Tongue (tissue), 3 donors: ENCODE measurements at places on chromosomes 7 and 10.

GRCh38 chr7:149633976-149634945 lies 136.7 kb upstream of the ZNF746 start:
- no peak for DNase-seq

- DNase-seq = peak; percentile 28
Measured at GRCh38 chr10:95509251-95509650, 51.9 kb downstream of the SORBS1 start.

GRCh38 chr7:507623-508300 lies 11.9 kb downstream of the PDGFA start:
- no peak for DNase-seq

DNA sequence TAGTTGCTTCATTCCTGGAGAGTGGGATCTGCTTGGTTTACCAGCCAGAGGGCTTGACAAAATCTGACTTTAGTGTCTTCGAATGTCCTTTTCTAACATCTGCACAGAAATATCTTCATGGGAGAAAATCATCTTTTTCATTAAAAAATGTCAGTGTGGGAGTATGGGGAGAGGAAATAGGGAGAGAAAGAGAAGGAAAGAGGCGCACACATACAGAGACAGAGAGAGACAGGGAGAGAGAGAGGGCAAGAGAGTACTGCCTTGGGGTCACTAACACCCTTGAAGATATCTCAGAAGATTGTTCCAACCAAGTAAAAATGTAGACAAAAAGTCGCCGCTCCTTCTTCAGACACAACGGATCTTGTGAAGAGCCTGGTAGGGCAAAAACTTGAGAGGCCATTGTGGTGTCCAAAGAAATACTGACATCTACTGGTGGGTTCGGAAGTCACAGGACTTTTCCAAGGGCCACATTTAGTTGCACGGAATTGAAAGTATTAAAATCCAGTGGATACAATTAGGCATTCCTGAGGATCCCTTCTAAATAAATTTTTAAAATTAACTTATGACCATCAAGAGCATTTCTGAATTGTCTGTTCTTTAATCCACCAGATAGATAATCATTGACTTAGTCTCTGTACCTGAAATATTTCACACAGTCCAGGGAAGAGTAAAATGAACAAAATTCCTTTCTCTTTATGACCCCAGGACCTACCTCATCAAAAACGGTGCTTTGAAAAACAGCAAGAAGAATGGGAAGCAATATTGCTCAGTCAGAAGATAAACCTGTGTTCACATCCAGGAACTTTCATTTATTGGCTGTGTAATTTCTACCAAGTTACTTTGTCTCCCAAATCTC lies 29.7 kb downstream of the VIM start:
- DNase-seq = peak; percentile 89

- DNase-seq = no peak
Measured at GRCh38 chr7:143354965-143355364, 7.5 kb downstream of the FAM131B start.

DNA sequence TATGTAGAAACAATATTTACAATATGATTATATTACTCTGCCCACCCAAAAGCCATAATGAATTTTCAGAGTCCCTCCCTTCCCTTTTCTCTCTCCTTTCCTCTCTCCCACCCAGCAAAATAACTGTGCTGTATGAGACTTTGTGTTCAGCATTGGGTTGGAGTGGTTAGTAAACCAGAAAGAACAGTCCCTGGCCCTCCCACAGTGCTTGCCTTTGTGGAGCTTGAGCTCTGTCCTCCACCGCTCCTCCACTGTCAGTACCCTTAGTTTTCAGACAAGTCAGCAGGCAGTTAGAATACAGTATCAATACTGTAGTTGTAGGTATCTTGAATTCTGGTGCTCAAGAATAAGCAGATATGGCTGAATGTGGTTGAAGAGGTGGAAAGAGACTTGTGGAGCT lies 92.7 kb downstream of the CDK14 start:
- no peak for DNase-seq

GRCh38 chr10:116690356-116691322 lies 51.7 kb downstream of the HSPA12A start:
- DNase-seq = peak; percentile 79

- no peak for DNase-seq
Measured at GRCh38 chr7:133054162-133054840, 27.6 kb downstream of the CHCHD3 start.

GRCh38 chr10:122280156-122280555 lies 9.1 kb downstream of the BTBD16 start:
- DNase-seq = no peak

DNA sequence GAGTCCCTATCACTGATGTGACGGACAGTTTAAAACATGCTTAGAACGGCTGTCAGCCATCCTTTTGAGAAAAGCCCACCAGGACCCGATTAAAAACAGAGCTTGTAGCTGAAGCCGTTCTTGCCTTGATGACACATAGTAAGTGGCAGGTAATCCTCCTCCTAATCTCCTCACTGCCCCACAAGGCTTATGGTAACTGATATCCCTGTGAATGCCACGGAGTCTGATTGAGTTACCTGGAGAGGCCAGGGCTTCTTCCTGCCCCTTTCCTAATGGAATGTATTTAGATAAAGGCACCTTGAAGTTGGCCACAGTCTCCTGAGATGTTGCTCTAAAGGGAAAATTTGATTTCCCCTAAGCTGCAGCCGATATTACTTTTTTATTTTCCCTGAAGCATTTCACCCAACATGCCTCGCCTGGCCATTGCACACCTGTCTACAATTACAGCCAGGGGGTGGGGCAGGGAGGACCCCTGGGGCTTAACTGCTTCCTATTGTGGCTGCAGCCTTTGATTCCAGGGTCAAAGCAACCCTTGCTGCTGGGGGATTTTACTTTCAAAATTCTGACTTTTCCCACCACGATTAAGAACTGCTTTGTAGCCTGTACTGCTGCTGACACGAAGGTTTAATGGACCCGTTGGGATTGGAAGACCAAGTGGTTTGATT lies 169.0 kb upstream of the GPR26 start:
- DNase-seq = no peak

DNA sequence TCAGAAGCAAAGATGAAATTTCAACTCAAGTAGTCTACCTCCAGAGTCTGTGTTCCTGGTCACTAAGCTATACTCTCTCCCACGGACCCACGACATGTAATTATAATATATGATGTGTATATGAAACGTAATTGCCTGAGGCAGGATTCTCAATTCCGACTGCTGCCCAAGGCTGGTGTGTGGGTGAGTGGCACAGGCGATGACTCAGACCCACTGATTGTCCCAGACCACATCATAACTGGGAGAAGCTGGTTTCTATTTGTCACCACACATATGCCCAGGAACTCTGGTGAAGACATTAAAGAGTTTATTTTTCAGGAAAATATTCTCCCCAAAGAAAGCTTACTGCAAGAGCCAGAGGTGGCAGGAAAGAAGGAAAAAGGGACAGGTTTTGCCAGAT lies 219.3 kb downstream of the JAZF1 start:
- no peak for DNase-seq

- DNase-seq = no peak
Measured at GRCh38 chr10:52357971-52358370, 43.9 kb downstream of the DKK1 start.

DNA sequence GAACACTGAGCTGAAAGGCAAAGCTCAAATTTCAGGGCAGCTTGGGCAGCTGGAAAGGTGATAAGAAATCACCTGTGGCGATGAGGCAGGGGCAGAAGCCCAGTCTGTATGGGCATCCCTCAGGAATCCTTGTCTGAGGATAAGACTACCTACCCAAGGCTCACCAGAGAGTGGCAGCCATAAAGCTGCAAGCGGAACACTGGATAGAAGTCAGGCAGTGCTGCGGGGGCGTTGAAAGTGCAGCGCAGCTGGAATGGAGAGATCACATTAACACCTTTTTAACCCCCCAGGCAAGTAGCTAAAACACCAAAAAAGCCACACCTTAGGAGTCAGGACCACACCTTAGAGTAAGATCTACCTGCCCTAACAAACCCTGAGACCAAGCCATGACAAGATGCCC lies 38.2 kb downstream of the ABCB5 start:
- no peak for DNase-seq

DNA sequence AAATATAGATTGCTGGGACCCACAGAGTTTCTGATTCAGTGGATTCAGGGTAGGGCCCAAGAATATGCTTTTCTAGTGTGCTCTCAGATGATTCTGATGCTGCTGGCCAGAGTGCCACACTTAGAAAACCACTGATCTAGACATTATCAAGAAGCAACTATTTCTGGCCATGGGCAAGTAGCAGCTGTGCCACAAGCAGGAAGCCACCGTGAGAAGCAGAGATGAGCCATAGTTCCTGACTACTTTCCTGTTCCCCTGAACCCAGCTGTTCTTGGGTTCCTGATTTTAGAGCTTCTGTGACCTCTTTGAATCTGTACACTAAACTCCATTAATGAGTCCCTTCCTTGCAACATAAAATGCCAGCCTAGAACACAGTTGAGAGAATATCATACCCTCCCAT lies 38.1 kb upstream of the PIK3AP1 start:
- DNase-seq = no peak

DNA sequence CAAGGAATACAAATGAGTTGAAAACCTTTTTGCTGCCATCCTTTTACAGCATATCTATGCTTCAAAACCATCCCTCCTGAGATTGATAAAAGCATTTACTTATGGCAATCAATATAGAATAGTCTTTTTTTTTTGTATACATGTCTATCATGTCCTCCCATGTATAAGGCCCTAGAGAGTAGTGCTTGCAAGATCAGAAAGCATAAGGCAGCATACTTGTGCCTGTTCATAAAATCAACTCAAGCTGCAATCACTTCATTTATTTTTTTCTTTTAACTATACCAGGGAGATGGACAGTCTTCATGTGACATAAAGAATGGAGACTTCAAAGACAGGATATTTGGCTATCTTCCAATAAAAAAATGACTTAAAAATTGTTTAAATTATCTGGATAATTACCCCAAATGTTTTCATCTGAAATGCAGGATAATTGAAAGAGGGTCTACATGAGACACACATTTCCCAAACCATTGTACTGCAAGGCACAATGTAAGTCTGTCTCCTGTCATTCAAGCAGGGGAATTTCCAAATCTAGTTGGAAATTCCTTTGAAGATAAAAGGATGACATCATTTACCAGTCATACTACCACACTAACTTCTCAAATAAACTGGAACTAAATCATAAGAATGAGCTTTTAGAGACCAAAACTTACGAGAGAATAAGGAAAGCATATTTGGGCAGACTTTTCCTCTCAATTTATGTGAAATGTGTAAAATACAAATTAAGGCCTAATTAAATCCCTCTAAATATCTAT lies 22.5 kb downstream of the LRRN3 start:
- DNase-seq = no peak

GRCh38 chr7:17706734-17707133 lies 233.6 kb downstream of the SNX13 start:
- DNase-seq = peak; percentile 74

DNA sequence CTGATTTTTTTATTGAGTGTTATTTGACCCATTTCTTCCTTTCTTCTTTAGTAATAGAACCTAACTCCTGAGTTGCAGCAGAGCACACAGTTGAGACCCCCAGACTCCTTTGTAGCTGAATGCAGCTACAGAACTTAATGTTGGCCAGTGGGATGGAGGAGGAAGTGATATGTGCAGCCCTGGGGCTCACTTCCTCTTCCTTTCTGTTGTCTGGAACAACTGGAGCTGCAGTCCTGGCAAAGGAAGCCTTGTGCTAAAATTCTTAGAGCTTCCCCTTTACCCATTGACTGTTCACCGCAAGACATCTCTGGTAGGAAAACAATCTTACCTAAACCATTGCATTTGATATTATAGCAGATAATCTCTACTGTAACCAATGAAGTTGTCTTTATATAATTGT lies 86.6 kb downstream of the ITGB8 start:
- no peak for DNase-seq

DNA sequence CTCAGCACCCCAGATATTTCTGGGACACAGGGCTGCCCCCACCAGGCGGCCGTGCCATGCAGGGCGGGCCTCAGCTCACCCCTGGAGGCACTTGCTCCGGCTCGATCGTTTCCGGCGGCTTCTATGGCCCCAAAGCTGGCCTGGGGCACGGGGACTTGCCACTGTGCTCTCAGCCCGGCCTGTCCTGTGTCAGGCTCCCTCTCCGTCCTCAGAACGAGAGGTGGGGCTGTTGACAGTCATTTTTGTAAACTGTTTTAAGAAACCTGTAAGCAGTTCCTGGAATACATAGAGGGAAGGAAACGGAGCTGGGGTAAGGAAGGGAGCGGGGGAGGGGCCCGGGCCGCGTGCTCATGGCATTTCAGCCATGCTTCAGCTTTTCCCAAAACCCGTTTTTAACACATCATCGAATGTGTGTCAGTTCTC lies 30.7 kb upstream of the PRKAR1B start:
- no peak for DNase-seq

DNA sequence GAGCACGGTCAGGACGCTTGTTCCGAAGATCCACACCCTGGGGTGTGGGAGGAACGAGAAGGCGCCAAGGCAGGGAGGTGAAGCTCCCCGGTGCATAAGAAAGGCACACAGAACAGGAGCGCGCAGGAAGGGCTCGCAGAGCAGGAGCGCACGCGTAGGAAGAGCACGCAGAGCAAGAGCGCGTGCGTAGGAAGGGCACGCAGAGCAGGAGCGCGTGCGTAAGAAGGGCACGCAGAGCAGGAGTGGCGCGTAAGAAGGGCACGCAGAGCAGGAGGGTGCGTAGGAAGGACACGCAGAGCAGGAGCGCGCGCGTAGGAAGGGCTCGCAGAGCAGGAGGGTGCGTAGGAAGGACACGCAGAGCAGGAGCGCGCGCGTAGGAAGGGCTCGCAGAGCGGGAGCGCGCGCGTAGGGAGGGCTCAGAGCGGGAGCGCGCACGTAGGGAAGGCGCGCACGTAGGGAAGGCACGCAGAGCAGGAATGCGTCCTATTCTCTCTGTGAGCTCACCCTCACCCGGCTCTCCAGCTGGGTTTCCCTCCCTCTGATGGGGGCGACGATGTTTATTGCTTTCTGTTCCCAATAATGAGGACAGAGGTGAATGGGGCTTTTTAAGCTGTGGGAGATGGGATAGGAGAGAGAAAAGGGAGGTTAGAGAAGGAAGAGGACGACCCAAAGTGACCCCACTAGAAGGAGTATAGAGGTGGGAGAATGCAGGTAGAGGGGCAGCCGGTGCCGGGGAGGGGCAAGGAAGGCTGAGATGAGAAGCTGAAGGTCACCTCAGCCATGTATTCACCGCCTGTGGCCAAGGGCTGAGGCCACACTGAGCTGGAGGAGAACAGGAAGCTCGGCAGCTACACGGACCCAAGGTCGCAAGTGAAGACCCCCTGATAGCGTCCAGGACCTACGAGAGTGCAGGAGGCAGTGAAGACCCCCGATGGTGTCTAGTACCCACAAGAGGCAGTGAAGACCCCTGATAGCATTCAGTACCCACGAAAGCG lies 423.2 kb downstream of the PTPRN2 start:
- DNase-seq = no peak

DNA sequence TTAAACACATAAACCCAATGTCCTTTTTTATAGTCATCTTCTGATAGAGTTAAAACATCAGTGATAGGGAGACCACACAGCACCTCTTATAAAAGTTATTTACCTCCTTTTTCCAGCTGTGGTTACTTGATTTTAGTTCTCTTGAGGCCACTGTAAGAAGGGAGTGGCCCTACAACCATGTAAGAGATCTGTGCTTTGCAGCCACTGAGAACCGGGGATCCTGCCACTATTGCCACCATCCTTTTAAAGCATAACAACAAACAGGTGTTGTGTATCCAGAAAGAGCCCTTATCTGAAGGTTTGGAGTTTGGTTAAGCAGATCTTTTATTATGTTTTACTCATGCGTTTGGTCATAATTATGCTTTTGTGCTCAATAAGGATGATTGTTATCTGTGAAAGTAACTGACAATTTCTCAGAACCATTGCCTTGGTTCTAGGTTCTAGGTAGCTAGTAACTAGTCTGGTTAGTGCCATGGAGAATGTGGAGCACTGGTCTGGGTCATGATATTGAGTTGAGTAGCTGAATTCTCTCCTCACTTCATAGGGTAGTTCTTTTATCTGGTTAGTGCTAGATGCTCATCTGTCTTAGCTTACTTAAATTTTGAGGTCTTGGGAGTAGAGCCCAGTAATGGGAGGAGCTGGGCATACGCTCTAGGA lies 56.5 kb downstream of the ST7 start:
- DNase-seq = no peak
